ENCODE measurements at places on chromosomes 13 and 19.

- no peak for DNase-seq
Measured at GRCh38 chr19:5074407-5074806, 105.5 kb downstream of the KDM4B start.

GRCh38 chr13:112986946-112987681 lies 18.1 kb downstream of the MCF2L start:
- DNase-seq, result no peak

- no peak for DNase-seq
Measured at GRCh38 chr19:39692822-39693221, 11.5 kb upstream of the LGALS14 start.

DNA sequence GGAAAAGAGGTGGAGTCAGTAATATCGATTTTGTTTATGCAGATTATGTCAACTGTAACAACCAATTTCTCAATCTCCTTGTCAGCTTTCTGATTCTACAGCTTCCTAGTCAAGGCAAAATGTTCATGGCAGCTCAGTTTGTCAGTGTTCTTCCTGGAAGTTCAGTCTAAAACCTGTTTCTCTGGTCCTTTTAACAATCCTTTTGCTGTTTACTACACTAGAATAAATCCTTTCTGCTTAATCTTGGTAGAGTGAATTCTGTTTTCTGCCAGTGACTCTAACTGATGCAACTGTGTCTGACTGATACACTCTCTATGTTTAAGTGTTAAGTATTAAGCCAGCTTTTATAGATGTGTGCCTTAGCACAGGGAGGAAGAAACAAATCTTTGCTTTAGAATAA lies 516.9 kb upstream of the KLF12 start:
- DNase-seq, result no peak

DNA sequence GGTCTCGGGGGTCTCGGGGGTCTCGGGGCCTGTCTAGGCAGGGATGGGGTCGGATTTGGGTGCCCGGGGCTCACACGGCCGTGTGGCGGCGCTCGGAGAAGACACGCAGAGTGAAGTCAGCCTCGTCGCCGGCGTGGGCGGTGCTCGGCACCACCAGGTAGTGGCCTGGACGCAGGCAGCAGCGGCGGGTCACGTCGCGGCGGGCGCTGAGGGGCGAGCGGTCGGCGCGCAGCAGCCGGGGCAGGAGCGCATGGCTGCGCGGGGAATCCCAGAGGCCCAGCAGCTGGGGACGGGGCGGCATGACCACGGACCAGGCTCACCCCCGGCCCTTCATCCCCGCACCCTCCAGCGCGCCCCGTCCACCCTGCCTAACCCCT lies 8.2 kb downstream of the CAPN12 start:
- peak; percentile 32 for DNase-seq

- no peak for DNase-seq
Measured at GRCh38 chr13:109369353-109370052, 416.9 kb downstream of the IRS2 start.

- no peak for DNase-seq
Measured at GRCh38 chr19:1256646-1257474, 8.5 kb downstream of the MIDN start.

GRCh38 chr13:93727211-93728141 lies 500.9 kb downstream of the GPC6 start:
- DNase-seq, result no peak

DNA sequence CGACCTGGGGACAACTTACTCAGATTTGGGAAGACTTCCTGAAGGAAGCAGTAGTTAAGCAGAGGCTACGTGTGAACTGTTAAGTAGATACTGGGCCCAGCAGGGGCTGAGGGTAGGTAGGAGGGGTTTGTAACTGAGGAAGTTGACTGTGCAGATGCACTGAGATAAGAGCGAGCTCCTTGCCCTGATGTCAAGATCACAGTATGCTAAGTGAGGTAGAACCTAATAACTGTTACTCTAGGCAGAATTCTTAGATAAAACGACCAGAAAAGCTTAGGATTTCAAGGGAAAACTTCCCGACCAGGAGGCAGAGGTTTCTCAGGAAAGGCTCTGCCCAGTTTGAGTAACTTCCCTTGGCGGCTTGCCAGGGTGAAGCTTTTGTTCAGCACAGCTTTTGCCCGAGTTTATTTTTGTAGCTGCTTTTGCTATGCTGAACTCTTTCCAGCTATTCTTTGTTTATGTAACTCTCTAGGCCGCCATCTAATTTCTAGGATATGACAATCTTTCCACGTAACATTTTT lies 632.1 kb downstream of the DIAPH3 start:
- no peak for DNase-seq

- DNase-seq, result no peak
Measured at GRCh38 chr19:17159466-17160393, 55.4 kb upstream of the USE1 start.

DNA sequence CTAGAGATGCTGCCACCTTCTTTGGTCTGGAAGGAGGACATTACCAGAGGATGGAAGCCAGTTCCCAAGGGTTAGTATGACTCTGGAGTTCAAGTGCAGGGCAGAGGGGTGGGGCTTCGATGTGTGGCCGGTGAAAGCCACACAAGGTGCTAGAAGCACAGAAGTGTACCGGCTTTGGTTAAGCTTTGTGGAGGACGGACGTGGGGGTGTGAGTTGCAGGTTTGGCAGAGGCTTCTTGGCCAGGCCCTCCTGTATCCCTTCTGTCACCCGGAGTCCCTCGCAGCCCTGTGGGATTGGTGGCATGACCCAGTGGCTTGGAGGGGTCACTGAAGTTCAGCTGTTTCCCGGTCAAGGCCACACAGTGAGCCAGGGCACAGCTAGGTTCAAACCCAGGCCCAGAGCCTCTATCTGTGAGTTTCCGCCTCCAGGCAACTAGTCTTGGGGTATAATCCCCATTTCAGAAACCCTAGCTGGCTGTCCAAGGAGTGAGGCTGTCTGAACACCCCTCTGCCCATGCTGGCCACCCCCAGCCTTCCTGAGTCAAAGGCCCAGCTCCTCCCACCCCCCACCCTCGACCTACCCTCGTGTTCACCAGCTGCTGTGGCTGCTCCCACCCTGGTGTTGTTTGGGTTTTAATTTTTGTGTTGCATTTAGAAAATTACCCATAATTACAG lies 4.6 kb upstream of the SSBP4 start:
- DNase-seq, result no peak

DNA sequence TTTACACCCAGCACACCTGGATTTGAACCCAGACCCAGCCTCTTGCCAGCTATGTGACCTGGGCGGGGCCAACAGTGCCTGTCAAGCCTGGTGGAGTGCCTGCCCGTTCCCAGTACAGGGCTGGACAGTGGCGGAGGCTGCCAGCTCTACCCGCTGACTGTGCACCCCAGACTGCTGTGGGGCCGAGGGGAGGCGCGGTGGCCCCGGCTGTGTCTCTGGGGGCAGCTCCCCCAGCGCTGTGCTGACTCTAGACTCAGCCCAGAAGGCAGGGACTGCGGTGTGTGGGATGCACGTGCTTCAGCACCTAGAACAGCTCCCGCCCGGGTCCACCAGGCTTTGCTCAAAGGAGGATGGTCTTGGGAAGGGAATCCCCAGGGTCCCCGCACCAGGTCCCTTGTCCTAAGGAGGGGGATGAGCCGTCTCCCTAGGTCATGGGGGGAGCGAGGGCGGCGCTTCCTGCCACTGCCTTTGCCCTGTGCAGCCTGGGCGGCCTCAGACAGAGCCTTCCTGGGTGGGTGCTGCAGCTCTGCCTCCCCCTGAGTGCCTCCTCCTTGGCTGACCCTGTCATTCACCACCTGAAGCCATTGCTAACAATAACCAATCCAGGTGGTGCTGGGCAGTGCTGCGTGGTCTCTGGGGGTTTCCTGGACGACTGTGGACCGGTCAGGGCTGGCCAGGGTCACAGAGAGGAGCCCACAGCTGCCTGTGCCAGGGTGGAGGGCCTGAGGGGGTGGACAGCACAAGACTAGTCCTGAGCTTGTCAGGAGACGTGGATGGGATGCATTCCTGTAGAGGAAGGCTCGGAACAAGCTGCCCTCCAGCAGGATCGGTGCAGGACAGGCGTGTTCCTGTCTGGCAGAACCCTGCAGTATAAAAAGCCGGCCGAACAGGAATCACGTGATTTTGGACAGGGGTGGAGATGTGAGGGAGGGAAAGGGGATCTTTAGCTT lies 18.6 kb downstream of the TMEM255B start:
- DNase-seq, result no peak
